ENCODE measurements at places on chromosomes 3 and 15.

GRCh38 chr3:127953091-127954035 lies 38.3 kb downstream of the KBTBD12 start:
- H3K4me1 ChIP-seq: peaks cover 18% of the 10 kb centered on the region
- H3K27me3 ChIP-seq: no peaks in the 10 kb centered on the region
- no peak overlapping the region for H3K27ac ChIP-seq
- no peak for DNase-seq
- H3K4me3 ChIP-seq: no peak overlapping the region
- no peaks in the 10 kb centered on the region for H3K36me3 ChIP-seq

DNA sequence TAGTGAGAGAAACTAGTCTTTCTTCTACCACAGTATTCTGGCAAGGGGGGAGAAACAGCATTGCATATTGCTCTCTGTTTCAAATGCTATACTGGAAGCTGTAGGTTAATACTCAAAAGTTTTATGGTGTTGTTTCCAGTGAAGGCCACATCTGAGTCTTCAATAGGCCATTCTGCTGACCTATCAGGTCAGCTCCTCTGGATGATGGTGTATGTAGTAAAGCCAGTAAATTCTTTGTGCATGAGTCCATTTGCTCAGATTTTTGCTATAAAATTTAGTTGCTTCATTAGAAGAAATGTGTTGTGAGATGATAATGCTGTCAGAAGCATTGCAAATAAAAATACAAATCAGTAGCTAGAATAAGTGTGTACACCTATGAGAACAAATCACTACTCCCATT lies 64.9 kb upstream of the RBMS3 start:
- H3K27ac ChIP-seq: no peak overlapping the region
- DNase-seq: no peak
- H3K4me1 ChIP-seq: no peaks in the 10 kb centered on the region
- no peaks in the 10 kb centered on the region for H3K27me3 ChIP-seq

DNA sequence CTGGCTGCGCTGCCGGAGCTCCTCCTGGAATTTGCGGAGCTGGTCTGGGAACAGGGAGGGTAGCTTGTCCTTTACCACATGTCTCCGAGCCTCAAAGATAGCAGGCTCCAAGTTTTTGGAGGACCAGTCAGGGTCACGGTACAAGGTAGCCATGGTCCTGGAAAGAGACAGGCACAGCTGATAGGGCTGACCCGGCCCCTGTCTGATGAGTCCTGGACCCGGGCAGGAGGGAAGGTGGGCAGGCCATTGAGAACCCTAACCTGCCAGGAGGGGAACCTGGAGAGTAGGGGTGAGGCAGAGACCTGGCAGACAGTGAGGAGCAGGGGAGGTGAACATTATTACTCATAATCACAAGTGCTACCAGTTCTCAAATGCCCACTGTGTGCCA lies 20.4 kb upstream of the EHD4 start:
- H3K36me3 ChIP-seq: no peaks in the 10 kb centered on the region
- H3K27ac ChIP-seq: no peak overlapping the region
- H3K27me3 ChIP-seq: peaks cover 6% of the 10 kb centered on the region
- H3K4me1 ChIP-seq: no peaks in the 10 kb centered on the region
- no peak overlapping the region for H3K4me3 ChIP-seq

DNA sequence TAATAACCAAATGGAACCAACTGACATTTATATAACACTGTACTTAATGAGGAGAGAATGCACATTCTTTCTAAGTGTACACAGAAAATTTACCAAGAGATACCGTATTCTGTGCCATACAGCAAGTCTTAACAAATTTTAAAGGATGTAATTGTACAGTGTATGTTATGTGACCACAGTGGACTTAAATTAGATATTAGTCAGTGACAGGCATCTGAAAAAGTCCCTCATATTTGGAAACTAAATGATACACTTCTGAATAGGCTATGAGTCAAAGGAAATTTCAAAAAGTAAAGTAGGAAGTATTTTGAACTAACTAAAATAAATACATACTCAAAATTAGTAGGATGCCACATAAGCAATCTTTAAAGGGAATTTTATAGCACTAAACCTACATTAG lies 59.6 kb upstream of the P3H2 start:
- H3K36me3 ChIP-seq: no peaks in the 10 kb centered on the region
- H3K27ac ChIP-seq: no peak overlapping the region
- peaks cover 26% of the 10 kb centered on the region for H3K4me1 ChIP-seq
- H3K4me3 ChIP-seq: no peak overlapping the region

GRCh38 chr3:159856590-159857104 lies 132.0 kb upstream of the IL12A start:
- no peaks in the 10 kb centered on the region for H3K27me3 ChIP-seq
- no peak for DNase-seq
- peak overlapping the region; percentile 79 for H3K27ac ChIP-seq
- no peaks in the 10 kb centered on the region for H3K36me3 ChIP-seq
- no peak overlapping the region for H3K4me3 ChIP-seq
- H3K4me1 ChIP-seq: peaks cover 74% of the 10 kb centered on the region

GRCh38 chr3:23665741-23666140 lies 140.0 kb upstream of the UBE2E1 start:
- no peak overlapping the region for H3K4me3 ChIP-seq
- no peak for DNase-seq
- H3K36me3 ChIP-seq: no peaks in the 10 kb centered on the region
- no peak overlapping the region for H3K27ac ChIP-seq
- no peaks in the 10 kb centered on the region for H3K27me3 ChIP-seq

DNA sequence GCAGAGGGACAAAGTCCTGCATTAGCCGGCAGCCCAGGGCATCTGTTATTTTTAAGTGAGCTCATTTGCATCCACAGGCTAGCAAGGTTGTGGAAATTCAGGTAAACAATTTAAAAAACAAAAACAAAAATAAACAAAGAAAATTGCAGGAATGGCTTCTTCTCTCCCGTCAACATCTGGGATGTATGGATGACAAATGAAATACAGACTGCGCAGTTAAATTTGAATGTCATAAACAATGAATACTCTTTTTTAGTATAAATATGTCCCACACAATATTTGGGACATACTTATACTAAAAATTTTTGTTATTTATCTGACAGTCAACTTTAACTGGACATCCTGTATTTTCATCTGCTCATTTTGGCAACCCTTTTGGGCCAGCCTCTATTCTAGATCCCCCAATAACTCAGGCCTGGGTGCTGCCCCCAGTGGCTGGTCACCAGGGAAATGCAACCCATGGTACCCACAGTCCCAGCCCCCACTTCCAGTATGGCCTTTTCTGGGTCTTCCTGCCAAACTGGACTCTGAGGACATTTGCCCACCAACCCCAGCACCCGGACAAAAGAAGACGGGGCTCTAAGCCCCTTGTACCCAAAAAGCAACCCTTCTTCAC lies 12.7 kb downstream of the GRM2 start:
- H3K4me3 ChIP-seq: no peak overlapping the region
- H3K27me3 ChIP-seq: no peaks in the 10 kb centered on the region
- no peaks in the 10 kb centered on the region for H3K36me3 ChIP-seq
- H3K4me1 ChIP-seq: no peaks in the 10 kb centered on the region
- DNase-seq: no peak
- H3K27ac ChIP-seq: no peak overlapping the region

GRCh38 chr15:88745065-88745464 lies 58.2 kb upstream of the ACAN start:
- no peaks in the 10 kb centered on the region for H3K36me3 ChIP-seq
- peaks cover 12% of the 10 kb centered on the region for H3K27me3 ChIP-seq
- DNase-seq: no peak
- peak overlapping the region; percentile 1 for H3K27ac ChIP-seq

DNA sequence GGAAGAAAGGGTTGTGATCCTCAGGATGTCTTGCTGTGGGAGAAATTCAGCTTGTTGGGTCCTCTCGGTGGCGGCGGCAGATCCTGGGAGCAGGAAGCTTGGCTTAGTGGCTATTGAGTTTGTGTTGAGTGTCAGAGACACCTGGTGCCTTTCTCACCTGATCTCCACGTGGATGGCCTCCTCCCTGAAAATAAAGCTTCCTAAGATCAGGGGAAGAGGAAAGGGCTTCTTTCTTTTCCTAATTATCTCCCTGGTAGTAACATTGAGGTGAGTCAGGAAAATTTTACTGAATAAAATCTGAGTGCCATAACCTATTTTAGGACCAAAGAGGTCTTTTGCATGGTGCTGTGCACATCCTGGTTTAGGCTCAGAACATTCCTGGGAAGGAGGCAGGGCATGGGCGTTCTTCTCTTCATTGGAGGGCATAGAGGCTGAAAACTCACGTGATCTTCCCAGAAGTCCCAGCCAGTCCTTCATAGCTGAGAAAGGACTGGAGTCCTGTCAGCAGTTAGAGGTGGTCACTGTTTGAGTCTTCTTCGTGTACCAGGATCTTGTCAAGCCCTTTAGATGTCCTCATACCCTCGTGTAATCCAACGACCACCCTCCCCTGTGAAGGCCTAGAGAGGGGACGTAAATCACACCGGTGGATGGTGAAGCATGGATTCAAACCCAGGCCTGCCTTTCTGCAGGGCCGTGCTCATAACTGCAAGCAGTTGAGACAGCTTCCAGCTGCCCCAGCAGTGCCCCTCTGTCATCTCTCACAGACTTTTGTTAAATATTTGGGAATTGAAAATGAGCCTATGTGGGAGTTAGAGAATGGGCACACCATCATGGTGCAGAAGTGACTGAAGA lies 1.1 kb downstream of the CMTM8 start:
- H3K27ac ChIP-seq: peak overlapping the region; percentile 15
- no peaks in the 10 kb centered on the region for H3K27me3 ChIP-seq
- H3K4me3 ChIP-seq: peak overlapping the region; percentile 81

- H3K4me3 ChIP-seq: no peak overlapping the region
- no peaks in the 10 kb centered on the region for H3K36me3 ChIP-seq
- no peak overlapping the region for H3K27ac ChIP-seq
Observed at GRCh38 chr3:41118461-41119390, 80.6 kb upstream of the CTNNB1 start.

- H3K27ac ChIP-seq: no peak within 1 kb of the TSS
- DNase-seq: no peak
- H3K27me3 ChIP-seq: peaks cover 72% of the 10 kb centered on the region
- H3K4me3 ChIP-seq: peak within 1 kb of the TSS; percentile 64
Observed at GRCh38 chr3:71753701-71754609, at the start of gene GPR27. TSS of gene GPR27 (plus strand) at chr3:71753855. CDS start at chr3:71754050, 195 bp downstream.

- no peak overlapping the region for H3K4me3 ChIP-seq
- no peak for DNase-seq
- peaks cover 2% of the 10 kb centered on the region for H3K36me3 ChIP-seq
- H3K27ac ChIP-seq: no peak overlapping the region
- no peaks in the 10 kb centered on the region for H3K27me3 ChIP-seq
Observed at GRCh38 chr3:13385373-13385965, 34.7 kb downstream of the NUP210 start.

DNA sequence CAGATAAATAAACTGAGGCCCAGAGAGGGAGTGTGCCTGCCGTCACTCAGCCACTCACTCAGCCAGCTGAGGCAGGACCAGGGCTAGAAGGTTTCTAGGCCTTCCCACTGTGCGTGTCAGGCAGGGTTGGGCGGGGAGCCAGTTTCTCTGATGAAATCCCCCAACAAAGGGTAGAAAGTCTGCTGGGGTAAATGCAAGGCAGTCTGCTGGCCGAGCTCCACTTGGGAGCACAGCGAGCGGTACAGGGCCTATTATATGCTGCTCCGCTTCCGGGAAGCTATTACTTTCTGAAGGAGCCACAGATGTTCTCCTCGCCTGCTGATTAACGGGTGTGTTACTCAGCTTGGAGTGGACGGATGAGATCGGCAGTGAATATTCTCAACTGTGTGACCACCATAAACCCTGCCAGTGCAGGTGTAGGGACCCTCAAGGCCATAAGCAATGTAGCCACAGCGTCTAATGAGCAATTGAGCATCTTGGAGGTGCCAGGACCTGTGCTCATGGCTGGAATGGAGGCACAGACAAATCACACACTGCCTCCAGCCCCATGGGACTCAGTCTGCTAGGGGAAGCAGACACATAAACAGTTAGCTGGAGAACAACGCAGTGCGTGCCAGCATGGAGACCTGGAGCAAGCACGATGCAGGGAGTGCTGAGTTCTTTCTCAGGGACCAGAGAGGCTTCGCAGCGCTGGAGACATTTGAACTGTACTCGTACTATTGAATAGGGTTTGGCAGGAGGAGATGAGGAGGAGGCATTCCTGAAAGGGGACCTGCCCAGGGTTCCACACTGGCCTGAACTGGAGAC lies 42.1 kb downstream of the CORO2B start:
- no peaks in the 10 kb centered on the region for H3K27me3 ChIP-seq
- peaks cover 45% of the 10 kb centered on the region for H3K4me1 ChIP-seq
- no peaks in the 10 kb centered on the region for H3K36me3 ChIP-seq
- peak overlapping the region; percentile 33 for H3K4me3 ChIP-seq
- peak overlapping the region; percentile 93 for H3K27ac ChIP-seq

DNA sequence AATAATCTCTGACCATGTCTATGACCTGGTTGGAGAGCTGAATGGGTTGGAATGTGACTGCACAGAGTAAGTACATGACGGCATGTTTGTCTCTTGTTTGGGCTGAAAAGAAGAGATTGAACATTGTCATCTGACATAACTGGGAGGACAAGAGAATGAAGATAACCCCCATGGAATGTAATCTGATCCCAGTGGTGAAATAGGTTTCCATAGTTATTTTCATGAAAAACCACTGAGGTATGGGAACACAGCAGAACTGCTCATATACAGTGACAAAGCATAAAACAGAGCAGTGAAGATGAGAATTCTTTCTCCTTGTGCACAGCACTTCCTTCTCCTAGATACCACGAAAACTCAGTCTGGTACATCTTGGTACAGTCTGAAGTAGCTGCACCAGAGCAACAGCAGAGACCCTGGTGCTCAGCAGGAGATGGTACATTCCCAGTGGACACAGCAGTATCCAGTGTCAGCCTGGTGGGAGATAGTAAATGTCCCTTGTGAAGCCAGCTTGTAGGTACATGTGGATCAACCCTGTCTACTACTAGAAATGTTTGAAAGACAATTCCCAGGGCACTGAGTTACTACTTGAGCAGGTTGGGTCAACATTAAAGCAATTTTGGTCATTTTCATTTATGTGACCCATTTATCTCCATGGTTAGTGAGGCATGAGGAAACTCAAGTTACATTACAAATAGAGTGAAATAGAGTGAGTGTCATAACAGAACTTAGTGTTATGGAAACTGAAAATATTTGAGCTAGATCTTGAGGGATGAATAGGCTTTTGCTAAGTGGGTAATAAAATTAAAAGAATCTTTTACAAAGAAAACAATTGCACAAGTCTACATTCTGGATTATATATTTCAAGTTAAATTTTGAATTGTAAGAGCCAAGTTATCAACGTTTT lies 178.3 kb downstream of the SUCNR1 start:
- H3K4me1 ChIP-seq: peaks cover 24% of the 10 kb centered on the region
- H3K4me3 ChIP-seq: no peak overlapping the region
- H3K27me3 ChIP-seq: no peaks in the 10 kb centered on the region
- H3K27ac ChIP-seq: peak overlapping the region; percentile 78
- no peaks in the 10 kb centered on the region for H3K36me3 ChIP-seq

GRCh38 chr15:67766968-67767367 lies 58.3 kb upstream of the SKOR1 start:
- no peak overlapping the region for H3K27ac ChIP-seq
- H3K36me3 ChIP-seq: peaks cover 10% of the 10 kb centered on the region
- no peaks in the 10 kb centered on the region for H3K4me1 ChIP-seq
- H3K27me3 ChIP-seq: no peaks in the 10 kb centered on the region
- no peak for DNase-seq

GRCh38 chr3:45179163-45179562 lies 33.0 kb upstream of the CDCP1 start:
- DNase-seq: no peak
- H3K4me3 ChIP-seq: no peak overlapping the region
- no peaks in the 10 kb centered on the region for H3K36me3 ChIP-seq
- H3K27ac ChIP-seq: peak overlapping the region; percentile 86

GRCh38 chr15:70165716-70166284 lies 68.1 kb upstream of the TLE3 start:
- H3K4me3 ChIP-seq: no peak overlapping the region
- H3K27me3 ChIP-seq: peaks cover 25% of the 10 kb centered on the region
- H3K36me3 ChIP-seq: no peaks in the 10 kb centered on the region
- no peak overlapping the region for H3K27ac ChIP-seq
- peaks cover 13% of the 10 kb centered on the region for H3K4me1 ChIP-seq
